CD4-positive, alpha-beta memory T cell (primary cell): ENCODE measurements at places on chromosomes 3 and 15.

DNA sequence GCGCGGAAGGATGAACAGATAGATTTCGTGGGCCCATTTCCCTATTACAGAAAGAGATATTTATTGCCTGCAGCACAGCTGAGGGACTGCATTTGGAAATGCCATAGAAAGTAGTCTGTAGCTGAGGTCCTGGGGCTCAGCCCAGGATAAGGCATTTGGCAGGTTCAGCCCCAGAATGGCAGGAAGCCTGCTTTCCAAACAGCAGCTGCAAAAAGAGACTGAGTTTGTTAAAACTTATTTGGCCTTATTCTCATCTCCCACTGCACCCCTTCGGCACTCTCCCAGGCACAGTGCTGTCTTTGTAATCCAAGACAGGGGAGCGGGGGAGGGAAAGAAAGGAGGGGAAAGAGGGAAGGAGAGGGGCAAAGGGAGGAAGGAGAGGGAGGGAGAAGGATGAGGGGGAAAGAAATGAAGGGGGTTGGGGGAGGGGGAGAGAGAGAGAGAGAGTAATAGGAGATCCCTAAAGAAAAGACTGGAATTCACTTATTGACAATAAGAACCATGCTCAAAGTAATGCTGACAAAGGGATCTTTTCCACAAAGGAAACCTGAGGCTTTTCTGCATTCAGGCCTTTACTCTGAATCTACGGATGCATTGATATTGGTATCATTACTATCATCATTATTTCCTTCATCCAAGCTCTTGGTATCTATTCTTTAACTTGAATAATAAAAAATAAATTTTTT lies 94.0 kb upstream of the LRRN1 start:
- no peak for DNase-seq

DNA sequence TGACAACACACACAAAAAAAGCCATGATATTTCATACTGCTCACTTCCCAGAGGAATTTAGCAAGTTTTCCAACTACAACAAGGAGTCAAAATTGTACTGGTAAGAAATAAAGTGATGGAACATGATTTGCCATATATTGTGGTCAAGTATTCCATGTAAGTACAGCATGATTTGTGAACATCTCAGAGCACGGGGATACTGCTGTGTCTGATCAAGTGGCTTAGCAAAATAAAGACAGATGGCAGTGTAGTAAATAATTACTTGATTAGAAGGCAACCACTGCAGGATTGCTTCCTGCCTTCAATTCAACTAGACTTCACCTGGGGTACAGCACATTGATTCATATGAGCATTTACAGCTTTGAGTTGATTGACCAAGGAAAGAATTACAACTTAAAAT lies 51.6 kb upstream of the DUT start:
- DNase-seq, result no peak

DNA sequence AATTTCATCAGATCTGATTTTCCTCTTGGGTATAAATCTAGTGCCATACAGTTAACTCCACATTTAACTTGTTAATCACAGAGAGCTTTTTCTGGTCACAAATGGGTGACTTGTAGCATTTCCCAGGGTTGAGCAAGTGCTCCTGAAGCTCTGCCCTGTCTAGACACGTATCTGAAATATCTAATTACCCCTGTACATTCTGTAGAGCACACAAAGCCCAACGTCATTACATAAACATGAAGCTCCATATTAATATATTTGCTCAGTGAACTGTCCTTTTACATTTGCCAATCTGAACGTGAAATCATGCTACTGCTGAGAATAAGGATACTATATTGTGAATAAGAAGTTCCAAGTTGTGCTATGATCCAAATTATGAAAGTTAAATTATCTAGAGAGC lies 49.0 kb downstream of the THBS1 start:
- DNase-seq, result no peak

GRCh38 chr15:36960179-36960946 lies 140.0 kb downstream of the MEIS2 start:
- DNase-seq, result no peak

DNA sequence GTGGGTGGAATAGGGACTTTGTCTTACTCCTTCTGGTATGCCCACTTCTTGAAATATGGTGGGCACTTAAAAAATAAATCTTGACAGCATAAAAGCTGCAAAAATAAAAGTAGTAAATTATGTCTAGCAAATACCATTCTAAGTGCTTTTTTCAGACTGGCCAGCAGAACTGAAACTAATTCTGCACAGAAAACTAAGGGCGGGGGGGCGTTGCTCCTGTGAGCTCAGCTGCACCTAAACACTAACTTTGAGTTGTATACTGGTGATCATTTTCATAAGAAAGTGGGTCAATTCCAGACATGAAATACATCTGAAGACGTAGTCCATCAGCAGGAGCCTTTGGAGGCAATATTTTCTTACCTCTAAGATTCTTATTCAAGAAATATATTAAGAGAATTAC lies 114.8 kb downstream of the WDR76 start:
- no peak for DNase-seq
